ENCODE measurements at places on chromosomes 7 and 10.
A peak's percentile ranks its signal among the peaks of the same experiment; 100 is the strongest.

DNA sequence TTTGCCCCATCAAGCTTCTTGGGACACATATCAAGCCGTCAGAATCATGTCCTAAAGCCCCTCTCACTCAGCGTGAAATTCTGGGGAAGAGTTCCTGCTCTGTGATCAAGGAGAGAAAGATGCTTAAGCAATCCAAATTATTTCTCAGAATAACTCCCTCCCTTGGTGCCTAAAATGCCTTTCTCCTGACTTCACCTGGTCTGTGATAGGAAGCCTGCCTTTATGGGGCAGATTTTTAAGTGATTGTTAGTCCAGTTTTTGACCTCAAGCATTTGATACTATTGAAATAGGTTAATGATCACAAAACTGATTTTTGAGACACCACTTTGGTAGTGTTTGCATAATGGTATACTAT, 76.4 kb upstream of the MAGI2 start:
- DNase-seq: peak; percentile 36

DNA sequence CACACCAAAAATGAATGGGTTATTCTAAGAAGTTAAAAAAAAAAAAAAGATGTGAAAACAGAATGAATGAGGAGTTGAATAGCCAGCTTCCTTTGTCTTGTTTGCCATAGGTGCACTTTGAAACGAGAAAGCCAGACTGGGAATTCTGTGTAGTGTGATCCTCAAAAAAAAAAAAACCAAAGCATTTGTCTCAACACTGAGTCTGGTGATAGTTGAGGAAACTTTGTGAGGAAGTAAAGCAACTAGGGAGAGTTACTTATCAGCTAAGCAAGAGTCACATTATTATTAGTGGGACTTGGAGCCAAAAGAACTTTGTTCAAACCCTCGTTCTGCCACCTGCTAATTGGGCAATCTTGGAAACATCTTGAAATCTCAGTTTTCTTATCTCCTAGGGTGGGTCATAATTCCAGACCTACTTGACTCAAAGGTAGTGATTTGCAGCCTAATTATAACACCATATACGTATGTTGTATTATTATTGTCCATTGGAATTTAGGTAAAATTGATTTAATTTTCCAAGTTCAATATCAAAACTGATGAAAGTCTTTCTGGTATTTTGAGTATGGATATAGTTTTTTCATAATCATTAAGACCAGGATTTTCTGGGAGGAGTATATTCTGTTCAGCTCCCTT, 99.8 kb upstream of the GJD4 start:
- DNase-seq: no peak

DNA sequence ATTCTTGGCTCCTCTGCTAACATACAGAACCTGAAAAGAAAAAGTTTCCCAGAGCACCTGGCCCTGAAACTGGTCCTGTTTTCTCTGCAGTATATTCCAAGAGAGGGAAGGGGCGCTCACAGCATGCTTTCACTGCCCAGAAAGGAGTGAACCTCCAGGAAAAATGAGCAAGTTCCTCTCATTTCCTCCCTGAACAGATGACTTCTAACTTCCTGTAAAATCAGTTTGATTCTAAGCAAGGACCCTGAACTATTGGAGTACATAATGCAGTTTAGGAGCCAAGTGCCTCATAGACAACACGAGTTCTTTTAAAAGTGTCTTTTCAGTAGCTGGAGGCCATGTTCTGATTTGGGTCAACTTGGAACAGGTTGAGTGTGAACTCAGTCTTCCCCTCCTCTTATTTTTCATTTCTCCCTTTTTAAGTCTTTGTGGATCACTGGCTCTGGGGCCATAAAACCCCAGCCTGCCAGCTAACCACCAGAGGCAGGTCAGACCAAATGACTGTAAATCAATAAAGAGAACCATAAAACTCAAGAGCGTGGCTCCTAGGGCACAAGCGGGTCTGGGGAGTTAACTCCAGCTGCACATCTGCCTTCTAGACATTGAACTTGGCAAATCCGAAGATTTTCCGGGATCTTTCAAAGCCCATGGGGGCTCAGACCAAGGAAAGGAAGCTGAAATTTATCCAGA, 5.9 kb upstream of the LRRC18 start:
- DNase-seq: no peak

DNA sequence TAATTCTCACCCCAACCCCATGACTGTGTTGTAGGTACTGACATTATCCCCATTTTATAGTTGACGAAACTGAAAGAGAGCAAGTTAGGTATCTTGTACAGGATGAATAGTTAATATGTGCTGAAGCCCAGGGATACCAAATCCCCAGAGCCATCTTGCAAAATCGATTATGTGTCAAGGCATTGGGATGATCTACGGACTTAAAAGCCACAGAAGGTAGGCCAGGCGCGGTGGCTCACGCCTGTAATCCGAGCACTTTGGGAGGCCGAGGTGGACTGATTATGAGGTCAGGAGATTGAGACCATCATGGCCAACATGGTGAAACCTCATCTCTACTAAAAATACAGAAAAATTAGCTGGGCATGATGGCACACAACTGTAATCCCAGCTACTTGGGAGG, 242.4 kb upstream of the RHOBTB1 start:
- no peak for DNase-seq

DNA sequence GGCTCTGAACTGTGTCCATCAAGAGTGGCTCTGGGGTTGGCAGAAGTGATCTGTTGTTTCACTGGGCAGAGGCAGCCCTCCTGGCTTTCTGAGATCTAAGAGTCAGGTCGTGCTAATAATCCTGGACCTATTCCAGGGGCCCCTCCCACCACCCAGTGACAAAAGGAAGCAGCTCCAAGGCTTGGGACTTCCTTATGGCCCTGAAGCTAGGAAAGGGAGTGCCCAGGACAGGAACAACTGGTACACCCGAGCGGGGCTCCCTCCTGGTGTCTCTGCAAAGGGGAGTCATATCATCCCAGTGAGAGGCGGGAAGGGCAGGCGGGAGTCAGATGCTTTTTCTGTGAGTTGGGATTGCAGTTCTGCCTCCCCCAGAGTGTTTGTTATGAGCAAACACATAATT, 32.3 kb downstream of the RPS24 start:
- DNase-seq: no peak

DNA sequence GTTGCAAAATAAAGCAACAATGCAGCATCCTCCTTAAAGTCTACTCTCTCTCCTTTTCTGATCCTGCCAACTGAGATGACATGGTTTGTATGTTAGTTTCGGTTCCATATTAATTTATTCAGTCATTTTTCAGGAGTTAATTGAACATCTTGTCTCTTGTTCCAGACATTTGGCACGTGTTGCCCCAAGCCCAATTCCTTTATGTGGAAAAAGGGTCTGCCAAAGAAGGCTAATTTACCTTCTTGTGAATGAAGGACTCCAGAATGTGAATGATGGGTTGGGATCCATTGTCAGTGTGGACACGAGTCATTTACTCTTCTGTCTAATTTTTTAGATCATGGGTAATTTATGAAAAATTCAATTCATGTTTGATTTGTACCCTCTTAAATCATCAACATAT, 350.9 kb upstream of the LRGUK start:
- DNase-seq: no peak

GRCh38 chr10:22659866-22660265, 54.5 kb downstream of the PIP4K2A start:
- no peak for DNase-seq

DNA sequence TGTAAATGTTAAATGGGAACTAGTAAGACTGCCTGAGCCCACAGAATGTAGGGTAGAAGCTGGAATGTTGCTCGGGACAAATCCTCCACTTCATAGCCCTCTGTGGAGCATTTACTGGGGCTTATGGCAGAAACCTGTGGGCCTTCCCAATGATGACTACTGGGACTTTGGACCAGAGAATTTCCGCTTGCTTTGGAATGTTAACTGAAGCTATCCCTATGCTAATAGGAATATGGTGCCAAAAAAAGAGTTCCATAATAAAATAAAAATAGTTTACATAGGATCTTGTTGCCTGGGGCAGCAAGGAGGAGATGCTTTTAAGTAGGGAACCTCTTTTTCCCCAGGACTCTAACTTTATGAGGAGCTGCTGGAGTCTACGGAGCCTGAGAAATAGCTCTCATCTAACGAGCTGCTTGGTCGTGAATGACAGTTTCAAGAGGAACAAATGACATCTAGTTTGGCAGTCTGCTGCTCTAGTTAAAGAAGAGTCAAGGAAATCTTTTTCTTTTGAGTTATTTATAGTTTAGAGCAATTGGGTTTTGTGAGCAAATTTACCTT, 5.7 kb upstream of the DYNC2I1 start:
- DNase-seq: no peak

GRCh38 chr7:126305671-126306070, 947.1 kb downstream of the GRM8 start:
- DNase-seq: no peak

DNA sequence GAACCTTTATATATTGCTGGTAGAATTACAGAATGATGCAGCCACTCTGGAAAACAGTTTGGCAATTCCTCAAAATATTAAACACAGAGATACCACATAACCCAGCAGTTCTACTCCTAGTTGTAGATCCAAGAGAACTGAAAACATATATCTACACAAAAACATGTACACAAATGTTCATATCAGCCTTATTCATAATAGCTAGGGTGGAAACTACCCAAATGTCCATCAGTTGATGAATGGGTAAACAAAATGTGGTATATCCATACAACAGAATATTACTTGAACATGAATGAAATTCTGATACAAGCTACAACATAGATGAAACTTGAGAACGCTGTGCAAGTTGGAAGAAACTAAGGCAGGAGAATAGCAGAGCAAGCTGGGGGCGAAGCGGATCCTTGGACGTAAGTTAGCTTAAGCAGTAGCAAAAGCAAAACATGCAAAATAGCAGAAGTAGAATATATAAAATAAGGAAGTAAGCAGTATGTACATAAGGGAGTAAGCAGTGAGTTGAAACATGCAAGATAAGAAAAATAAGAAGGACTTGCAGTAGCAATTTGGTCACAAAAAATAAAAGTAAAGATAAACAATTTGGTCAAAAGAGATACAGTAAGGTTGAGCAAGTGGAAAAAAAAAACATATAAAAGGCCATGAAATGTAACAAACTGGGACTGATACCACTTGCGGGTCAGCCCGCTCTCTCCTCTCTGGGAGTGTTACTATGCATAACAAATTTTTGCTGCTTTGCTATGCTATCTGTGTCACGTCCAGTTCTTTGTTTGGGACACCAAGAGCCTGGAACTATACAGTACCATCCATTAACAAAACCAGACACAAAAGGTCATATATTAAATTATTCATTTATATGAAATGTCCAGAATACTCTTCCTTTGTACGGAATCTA, 18.0 kb upstream of the HILPDA start:
- DNase-seq: no peak

GRCh38 chr7:28986028-28986764, 28.1 kb upstream of the TRIL start:
- DNase-seq: no peak

DNA sequence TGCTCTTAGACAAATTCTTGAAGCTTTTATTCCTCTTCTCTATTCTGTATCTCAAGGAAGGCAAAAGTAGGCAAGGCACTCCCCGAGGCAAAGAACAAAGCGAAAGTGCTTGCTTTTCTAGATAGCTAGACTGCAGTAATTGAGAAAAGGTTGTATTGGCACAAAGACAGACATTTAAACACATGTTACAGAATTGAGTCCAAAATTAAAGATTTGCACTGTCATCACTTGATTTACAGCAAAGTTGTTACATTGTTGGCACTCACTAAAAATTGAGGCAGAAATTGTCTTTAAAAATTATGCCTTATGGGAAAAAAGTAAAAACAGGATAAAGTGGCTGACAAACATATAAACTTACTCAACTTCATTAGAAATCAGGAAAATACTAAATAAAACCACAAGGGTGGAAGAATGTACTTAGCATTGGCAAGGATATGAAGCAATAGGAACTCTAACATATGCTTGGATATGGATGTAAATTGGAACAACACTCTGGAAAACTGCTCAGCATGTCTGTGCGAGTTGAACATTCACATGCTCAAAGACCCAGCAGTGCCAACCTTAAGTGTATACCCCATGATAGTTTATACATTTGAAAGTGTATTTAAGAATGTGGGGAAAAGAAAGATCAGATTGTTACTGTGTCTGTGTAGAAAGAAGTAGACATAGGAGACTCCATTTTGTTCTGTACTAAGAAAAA, 491.3 kb downstream of the GLRX3 start:
- DNase-seq: no peak

GRCh38 chr7:20438694-20439376, 108.1 kb downstream of the ITGB8 start:
- DNase-seq: no peak

- no peak for DNase-seq
These were observed 15.3 kb downstream of the MYH16 start for GRCh38 chr7:99287779-99288534.

- no peak for DNase-seq
These were observed 66.5 kb downstream of the ANLN start for GRCh38 chr7:36456138-36456537.

- no peak for DNase-seq
These were observed 47.2 kb downstream of the OSBPL3 start for GRCh38 chr7:24932815-24933214.

DNA sequence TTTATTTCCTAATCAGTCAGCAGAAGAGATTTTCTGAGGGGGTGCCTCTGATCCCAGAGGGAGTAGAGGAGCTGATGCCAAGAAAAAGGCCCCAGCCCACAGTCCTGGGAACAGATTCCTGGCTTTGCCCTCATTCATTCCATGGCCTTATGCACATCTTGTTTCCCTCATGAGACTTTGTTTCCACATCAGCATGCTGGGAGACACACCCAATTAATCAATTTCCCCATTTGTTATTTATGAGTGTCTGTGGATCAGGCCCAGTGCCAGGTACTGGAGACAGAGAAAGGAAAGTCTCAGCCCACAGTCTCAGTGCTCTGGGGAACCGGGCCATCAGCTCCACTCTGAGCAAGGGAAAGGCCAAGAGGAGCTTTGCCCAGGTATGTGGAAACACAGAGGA, 496.2 kb upstream of the ZMIZ1 start:
- peak; percentile 83 for DNase-seq

DNA sequence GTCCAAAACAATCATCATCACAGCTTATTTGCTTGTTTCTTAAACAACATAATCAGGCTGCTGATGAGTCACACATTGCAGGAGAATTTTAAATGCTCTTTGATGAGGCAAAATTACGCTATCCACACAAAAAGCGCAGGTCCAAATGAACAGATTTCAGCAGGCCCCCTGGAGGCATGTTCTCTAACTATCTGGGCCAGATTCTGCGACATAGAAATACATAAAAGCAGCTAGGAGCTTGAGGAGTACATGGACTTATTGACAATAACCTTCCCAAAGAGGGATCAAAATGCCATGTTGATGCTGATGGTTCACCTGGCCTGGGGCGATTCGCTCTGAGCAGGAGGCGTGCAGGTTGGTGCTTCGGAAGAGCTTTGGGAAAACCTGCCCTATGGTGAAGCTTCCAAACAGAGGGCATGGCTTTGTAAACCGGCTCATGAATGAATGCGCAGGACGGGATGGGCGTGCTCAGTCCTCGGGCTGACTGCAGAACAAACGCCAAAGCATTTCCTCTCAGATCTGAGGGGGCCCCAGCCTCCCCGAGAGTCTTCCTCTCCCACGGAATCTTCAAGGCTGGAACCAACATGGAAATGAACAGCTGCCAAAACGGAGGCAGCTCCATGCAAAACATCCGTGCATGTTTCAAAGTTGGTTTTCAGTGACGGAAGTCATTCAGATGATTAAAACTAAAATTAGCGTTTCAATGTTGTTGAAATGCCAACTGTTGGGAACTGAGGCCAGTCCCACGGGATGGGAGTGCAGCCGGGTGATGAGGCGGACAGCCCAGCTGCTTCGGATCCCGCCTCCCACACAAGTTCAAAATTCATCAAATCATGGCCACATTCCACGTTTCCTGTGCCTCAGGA, 179.6 kb downstream of the TCERG1L start:
- no peak for DNase-seq
